Activated CD4-positive, alpha-beta memory T cell treated with anti-CD3 and anti-CD28 coated beads for 36 hours (primary cell): ENCODE measurements at places on chromosomes 12 and 14. TPM values are rescaled to one million over a fixed set of nuclear protein-coding genes. Genes with fewer than 3 reads are reported as not detected.

DNA sequence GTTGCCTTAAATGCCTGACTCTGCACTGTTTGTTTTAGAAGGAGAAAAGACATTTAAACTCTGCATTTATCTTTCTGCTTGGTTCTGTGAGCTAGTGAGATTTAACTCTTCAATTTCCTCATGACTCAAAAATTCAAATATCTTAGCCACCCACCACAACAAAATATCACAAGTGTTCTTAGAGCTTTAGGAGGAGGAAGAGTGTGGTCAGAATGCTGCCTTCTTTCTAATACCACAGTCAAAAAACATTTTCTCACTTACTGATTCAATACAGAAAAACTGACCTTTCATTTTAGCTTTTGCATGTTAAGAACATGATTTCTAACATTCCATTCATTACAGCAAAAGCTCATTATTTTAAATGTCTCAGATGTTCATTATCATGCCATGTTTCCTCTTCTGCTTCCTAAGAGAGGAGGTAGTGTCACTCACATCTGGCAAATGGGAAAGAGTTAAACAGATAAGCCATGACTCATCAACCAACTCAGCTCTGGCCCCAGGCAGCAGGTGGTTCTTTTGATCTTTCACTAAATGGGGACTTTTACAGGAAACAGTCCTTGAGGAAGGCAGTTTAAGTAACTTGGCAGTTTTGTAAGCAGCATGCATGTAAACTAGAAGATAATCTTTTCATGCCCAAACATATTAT lies 56.4 kb upstream of the RNU6-8 start:
- DNase-seq, result peak; percentile 19

LRCOL1 gene
- not detected for total RNA-seq

SYNDIG1L gene
- total RNA-seq, result not detected

PTGDR gene
- total RNA-seq, result 0.12 TPM

GLT8D2 gene
- not detected for total RNA-seq

- DNase-seq, result no peak
Observed at GRCh38 chr14:99529899-99530298, 48.7 kb downstream of the CCNK start.

DNA sequence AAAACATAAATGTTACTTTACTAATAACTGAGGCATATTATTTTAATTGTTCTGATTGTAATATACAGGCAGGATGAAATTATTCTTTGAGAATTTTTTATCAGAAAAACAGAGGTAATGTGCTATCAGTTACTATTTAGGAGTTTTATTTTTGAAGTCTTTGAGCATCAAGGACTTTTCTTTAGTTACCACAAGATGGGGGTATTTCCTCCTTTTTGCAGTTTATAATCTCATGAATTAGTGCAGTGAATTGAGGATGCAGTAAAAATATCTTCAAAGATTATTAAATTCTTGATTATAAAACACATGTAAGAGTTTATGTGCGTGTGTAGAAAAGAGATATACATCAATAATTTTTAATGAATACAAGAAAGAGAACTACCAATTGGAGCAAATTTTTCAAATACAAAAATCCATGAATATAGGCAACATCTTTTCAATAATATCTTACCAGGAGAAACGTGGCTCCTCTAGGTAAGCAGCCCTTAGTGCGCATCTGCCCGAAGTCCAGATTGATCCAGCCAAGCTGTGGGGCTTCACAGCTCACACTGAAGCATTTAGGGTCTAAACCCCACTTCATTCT lies 71.6 kb downstream of the ERGIC2 start:
- no peak for DNase-seq

- no peak for DNase-seq
Observed at GRCh38 chr14:31942166-31942841, 134.8 kb upstream of the ARHGAP5 start.

TMTC1 gene
- total RNA-seq, result 0.17 TPM

TEP1 gene
- total RNA-seq, result 49.3 TPM

MFAP5 gene
- total RNA-seq, result not detected

AMDHD1 gene
- 1.5 TPM for total RNA-seq

- DNase-seq, result no peak
Observed at GRCh38 chr14:86782092-86782580, 1210.8 kb downstream of the GALC start.

MORN3 gene
- total RNA-seq, result 3.7 TPM

DNA sequence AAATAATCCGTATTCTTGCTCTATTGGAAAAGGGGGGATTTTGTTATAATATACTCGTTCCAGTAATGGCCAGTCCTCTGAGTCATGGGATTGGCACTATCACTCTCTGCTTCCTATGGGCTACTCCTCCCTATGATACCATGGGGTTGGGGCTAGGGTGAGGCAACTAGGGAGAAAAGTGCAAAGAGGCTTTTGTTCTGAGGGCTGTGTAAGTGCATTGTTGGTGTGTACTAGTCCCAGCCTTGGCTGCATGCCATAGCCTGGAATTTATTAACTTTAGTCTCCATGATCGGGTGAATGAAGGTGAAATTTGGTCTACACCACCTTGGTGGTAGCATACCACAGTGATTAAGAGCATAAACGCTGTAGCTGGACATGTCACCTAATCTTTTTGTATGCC lies 247.6 kb downstream of the RPAP3 start:
- no peak for DNase-seq

GRCh38 chr12:92336641-92337040 lies 191.0 kb upstream of the BTG1 start:
- no peak for DNase-seq

DNA sequence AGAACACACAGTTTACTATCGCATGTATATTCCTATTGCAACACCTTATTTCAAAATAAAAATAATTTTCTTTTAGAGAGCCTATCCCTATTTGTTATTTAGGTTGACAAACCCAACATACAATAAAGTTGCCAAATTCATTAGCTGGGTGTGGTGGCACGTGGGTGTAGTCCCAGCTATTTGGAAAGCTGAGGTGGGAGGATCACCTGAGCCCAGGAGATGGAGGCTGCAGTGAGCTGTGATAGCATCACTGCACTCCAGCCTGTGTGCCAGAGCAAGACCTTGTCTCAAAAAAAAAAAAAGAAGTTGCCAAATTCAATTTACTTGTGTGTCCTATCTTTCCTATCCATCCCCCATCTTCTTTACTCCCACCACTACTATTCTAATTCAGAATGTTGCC lies 23.9 kb downstream of the DENND5B start:
- no peak for DNase-seq

DNA sequence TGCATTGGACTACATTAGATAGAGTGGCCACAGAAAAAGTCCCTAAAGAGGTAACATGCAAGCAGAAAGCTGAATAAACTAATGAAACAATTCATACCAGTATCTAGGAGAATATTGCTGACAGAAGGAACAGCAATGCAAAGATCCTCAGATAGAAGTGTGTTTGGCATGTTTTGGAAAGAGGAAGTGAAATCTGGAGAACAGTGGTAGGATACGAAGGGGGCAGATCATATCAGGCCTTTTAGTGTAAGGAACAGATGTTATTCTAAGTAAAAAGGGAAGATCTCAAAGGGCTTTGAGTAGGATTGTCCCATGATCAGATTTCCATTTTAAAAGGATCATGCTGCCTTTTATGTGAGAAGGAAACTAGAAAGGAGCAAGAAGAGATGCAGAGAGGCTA lies 342.9 kb downstream of the PAWR start:
- DNase-seq, result no peak

DNA sequence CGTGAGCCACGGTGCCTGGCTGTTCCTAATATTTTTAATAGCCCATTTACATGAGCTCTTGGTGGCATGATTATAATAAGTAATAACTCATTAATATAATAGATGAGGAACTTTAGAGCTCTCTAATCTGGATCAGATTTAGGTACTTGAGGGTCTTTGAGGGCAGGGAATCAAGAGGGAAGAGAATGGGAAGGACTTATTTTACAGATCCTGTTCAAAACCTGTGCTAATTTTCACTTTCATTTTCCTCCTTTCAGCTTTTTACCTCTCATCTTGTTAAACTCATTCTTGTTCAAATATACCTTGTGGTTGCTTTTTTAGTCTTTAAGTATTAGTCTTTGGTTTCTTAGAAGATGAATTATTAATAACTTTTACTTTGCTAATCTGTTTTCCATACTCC lies 5.6 kb downstream of the NECAP1 start:
- DNase-seq, result no peak

KLRC2 gene
- total RNA-seq, result not detected

KRT85 gene
- not detected for total RNA-seq

- peak; percentile 89 for DNase-seq
Observed at GRCh38 chr12:6852651-6853354, 853 bp downstream of the USP5 start.

GRCh38 chr12:15323480-15323879 lies 1.2 kb downstream of the PTPRO start:
- DNase-seq, result no peak

DNA sequence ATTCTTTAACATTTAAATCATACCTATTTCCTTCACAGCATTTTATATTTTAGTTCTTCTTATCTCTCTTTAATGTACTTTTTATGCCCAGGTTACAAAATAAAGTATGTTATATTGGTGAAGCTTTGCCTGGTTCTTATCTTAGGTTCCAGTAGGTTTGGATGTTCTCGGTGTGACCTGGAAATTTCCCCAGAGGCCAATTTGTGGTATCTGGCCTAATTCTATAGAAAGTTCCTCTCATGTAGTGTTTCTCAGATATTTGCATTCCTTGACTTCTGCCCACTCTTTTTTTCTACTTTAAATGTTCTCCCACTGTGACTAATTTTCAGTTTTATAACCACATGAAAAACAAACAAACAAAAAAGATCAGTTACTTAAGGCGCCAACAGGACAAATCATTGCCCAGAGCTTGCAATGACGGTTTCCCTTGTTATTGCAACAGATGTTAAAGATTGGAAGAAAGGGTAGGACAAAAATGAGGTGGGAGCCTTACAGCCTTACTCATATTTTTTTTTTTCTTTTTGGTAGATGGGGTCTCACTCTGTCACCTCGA lies 41.2 kb upstream of the PPM1H start:
- DNase-seq, result no peak

GRCh38 chr12:50099302-50100008 lies 4.4 kb upstream of the GPD1 start:
- no peak for DNase-seq

GRCh38 chr14:94132285-94132887 lies 3.0 kb upstream of the IFI27L2 start:
- peak; percentile 68 for DNase-seq

DNA sequence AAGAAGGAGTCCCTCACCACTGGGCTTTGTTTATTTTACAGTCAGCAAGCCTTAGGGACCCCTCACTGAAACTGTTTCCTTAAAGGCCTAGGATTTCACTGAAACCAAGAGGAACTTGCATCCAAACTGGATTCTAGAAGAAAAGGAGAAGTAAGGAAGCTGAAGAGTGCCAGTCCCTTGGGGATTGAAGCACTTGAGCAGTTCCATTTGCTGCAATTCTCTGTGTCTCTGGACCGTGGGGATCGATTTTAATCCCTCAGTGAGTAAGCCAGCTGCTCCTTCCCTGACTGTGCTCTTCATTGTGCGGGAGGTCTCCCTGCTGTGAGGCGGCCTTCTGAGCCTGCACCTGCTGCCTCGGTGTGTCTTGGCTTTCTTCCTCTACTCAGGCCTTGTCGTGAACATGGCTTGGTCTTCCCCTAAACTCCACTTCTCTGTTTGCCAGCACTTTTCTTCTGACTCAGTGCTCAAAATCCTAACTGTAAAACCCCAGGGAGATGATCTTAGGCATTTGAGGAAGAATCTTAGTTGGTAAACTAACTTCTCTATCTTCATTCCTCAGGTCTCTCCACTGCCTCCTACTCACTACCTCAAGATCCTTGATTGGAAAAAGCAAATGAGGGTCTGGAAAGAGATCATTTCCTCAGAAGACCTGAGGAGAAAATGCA lies 132.6 kb downstream of the SLC38A6 start:
- no peak for DNase-seq

DPF3 gene
- total RNA-seq, result 0.24 TPM

DNA sequence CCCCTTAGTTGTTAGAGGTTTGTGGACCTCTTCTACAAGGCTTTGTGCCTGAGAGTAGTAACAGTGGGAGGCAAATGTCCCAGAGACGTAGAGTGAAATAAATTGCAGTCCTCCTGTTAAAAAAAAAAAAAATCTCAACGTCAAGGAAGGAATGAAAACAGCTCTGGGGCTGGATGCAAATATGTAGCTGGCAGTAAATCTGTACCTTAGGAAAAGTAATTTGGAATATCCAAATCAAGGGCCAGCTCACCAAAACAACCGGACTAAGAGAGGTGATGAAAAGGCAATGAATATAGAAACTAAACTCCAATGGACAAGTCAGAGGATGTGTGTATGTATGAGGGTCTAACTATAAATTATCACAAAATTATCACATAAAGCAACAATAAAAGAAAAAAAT lies 27.0 kb downstream of the SINHCAF start:
- no peak for DNase-seq

GRCh38 chr14:80346395-80346794 lies 135.1 kb upstream of the DIO2 start:
- no peak for DNase-seq

CD27 gene
- 36.5 TPM for total RNA-seq

DDHD1 gene
- 42.7 TPM for total RNA-seq

DNA sequence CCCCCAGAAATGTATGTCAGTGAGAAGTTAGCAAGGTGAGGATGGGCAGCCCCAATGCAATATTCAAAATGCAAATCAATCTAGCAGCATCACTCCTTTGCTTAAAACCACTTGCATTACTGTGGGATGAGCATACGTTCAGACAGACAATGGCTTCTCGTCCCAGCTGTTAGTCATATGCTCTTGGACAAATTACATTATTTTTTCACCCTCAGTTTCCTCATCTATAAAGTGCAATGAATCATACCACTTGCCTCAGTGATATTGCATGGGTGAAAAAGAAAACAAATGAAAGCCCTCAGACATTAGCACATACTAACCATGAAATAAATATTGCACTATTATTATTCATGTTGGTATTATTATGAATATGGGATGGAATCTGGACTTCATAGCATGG lies 132.3 kb downstream of the C12orf75 start:
- no peak for DNase-seq

DNA sequence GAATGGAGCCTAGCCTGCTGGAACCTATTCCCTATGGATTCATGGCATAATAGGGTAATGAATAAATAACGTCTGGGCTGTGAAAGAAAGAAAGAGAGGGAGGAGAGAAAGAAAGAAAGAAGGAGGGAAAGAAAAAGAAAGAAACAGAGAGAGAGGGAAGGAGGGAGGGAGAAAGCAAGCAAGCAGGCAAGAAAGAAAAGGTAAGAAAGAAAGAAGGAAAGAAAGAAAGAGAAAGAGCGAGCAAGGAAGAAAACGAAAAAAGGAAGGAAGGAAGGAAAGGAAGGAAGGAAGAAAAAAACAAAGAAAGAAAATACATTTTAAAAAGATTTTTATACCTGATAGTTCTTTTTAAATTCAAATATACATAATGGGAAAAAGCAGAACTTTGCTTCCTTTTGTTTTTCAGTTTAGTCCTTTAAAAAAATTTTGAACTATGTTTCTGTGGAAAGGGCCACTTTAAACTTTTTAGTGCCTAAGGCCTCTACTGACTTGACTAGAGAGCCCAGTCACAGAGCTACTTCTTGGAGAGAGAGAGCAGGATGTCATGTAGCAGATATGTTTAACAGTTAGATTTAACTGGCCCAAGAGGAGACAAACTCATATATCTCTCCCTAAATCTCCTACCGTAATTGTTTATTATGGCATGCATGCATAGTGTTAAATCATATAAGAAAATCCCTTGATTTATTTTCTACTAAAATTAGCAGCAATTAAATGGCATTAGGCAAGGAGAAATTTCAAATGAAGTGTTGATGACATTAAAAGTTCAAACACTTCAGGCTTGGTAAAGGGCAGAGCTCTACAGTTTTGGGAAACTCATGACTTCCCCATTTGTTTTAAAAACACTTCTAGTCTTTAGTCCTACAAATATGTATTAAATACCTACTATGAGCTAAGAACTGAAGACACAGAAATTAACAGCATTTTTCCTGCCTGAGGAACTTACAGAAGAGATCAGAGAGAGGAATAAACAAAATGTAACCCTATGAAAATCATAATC lies 305.5 kb downstream of the BCAT1 start:
- DNase-seq, result no peak

MYH6 gene
- 0.05 TPM for total RNA-seq

OTUB2 gene
- total RNA-seq, result 2.0 TPM
